ENCODE measurements at places on chromosomes 4 and X.
A peak's percentile ranks its signal among the peaks of the same experiment; 100 is the strongest.

- no peak for DNase-seq
Observed at GRCh38 chrX:8139716-8140115, 31.4 kb downstream of the VCX2 start.

GRCh38 chr4:6362896-6363295 lies 93.2 kb downstream of the WFS1 start:
- DNase-seq = no peak

- DNase-seq = no peak
Observed at GRCh38 chrX:11319806-11320520, 26.8 kb downstream of the AMELX start.

DNA sequence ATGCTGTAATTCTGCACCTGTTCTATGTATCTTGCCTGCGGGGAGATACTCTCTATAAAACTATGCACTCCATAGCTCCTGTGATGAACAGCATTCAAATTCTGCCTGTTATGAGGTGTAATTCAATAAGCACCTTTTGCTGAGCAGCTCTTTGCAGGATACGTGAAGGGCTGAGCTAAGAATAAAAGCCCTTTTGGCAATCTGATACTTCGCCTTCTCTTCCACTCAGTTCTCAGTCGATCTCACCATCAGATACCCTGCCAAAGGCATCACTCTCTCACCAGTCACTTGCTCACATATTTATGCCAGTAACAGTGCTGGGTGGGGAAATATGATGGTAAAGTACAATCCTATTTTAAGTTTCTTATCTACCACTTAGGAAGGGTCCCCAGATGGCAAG lies 67.2 kb downstream of the RPS3A start:
- no peak for DNase-seq

DNA sequence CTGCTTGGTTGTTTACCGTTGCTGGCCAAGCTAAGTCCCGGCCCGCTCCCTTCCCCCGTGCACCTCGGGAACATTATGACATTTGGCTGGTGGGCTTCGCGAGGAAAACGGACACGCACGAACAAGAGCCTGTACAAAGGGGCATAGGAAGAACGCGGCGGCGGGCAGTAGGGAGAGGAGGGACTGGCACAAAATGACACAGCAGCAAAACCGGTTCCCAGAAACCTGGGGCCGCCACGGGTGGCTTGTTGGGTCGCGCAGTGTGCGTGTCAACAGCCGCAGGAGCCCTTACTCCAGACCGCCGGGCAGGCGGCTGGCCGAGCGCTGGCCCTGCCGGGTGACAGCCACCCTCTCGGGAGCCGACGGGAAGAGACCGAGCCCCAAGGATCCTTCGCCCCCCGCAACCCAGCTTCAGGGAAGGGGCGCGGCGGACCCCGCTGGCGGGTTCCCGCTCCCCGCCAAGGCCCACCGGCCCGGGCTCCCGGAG lies 1.6 kb upstream of the LIN54 start:
- DNase-seq = peak; percentile 25

GRCh38 chr4:33071535-33071934 lies 2351.4 kb downstream of the PCDH7 start:
- no peak for DNase-seq

DNA sequence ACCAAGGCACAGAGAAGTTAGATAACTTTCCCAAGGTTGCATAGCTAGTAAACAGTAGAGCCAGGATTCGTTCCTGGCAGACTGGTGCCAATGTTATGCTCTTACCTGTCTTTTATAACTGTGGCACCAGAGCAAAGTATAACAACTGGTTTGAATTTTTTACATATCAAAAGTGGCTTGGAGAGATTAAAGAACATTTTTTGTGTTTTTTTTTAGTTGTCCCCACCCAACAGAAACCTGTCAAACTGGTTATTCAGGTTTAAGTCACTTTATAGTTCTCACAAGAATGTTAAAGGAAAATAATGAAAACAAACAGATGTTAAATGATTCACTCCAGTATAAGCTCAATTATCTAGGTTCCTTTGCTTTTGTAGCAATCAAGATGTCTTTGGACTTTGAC lies 15.6 kb upstream of the FAM47E start:
- no peak for DNase-seq

GRCh38 chrX:41337140-41337539 lies 3.2 kb downstream of the DDX3X start:
- no peak for DNase-seq

DNA sequence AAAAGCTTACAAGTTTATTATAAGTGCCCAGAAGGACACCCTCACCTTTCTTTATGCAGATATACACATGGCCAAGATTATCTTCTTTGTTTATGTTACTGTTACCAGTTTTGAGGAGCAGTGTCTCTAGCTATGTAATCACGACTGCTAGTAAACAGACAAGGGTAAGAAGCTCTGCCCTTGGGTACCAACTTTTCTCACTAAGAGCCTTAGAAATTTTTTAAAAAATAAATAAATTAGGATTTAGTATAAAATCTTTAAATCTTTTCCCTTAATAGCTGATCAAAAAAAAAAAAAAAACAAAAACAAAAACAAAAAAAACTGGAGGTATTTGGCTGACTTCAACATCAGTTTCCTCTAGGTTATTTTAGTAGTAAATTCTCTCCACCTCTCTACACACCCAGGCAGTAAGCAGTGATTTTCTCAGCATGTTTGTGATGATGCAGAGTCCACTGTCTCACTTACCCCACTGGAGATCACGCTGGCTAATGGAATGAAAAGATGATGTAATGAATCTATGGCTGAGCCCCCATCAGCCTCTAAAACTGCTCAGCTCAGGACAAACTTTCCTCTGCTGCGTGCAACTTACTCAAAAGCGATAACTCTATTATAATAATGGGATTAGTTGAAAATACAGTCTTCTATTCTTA lies 125.9 kb downstream of the FRYL start:
- no peak for DNase-seq

GRCh38 chr4:181962321-181962720 lies 280.9 kb upstream of the TENM3 start:
- no peak for DNase-seq

- no peak for DNase-seq
Observed at GRCh38 chr4:151797853-151798252, 37.0 kb upstream of the GATB start.

- no peak for DNase-seq
Observed at GRCh38 chr4:37732526-37733186, 46.5 kb upstream of the RELL1 start.

DNA sequence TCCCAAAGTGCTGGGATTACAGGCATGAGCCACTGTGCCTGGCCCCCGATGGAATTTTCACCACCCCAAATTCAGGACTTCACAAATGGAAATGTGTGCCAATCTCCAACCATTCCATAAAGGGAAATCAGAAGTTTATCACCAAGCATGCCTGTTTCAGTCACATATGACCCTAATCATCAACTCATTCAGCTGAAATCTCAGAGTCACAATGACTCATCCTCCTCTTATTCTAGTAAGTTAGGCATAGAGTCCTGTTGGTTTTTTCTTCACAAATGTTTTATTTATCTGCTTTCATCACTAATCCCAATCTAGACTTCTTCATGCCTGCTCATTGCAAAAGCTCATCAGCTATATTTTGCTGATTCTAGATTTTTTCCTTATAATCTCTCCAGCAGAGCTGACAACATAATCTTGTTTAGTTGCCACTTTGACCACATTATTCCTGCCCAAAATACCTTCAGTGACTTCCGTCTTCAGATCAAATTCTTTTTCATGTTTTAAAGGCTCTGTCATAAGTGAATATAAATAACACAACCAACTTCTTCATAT lies 83.3 kb downstream of the SLC7A11 start:
- no peak for DNase-seq

GRCh38 chrX:51891821-51892551 lies 1.4 kb upstream of the MAGED1 start:
- DNase-seq = no peak
